ENCODE measurements at places on chromosomes 2 and 18.

- DNase-seq = no peak
Observed at GRCh38 chr2:100140582-100140981, 1.8 kb downstream of the AFF3 start.

GRCh38 chr2:205706769-205707381, 24.6 kb downstream of the NRP2 start:
- no peak for DNase-seq

DNA sequence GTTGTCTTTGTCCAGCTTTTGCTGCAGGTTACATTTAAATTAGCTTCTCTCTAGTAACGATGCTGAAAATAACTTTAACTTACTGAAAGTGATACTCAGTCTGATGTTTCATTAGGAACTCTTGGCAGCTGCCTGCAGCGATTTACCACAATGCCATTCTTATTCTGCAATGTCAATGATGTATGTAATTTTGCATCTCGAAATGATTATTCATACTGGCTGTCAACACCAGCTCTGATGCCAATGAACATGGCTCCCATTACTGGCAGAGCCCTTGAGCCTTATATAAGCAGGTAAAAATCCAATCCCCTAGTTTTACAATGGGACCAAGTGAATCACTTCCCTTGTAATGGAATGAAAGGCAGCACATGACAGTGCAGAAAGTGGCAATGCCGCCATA, 16.3 kb upstream of the MFF start:
- DNase-seq = no peak

GRCh38 chr2:188897096-188897495, 77.1 kb upstream of the COL3A1 start:
- DNase-seq = no peak

- DNase-seq = peak; percentile 55
Observed at GRCh38 chr2:39119732-39120520, 925 bp downstream of the SOS1 start.

GRCh38 chr18:24181806-24182205, 42.9 kb downstream of the CABYR start:
- no peak for DNase-seq

DNA sequence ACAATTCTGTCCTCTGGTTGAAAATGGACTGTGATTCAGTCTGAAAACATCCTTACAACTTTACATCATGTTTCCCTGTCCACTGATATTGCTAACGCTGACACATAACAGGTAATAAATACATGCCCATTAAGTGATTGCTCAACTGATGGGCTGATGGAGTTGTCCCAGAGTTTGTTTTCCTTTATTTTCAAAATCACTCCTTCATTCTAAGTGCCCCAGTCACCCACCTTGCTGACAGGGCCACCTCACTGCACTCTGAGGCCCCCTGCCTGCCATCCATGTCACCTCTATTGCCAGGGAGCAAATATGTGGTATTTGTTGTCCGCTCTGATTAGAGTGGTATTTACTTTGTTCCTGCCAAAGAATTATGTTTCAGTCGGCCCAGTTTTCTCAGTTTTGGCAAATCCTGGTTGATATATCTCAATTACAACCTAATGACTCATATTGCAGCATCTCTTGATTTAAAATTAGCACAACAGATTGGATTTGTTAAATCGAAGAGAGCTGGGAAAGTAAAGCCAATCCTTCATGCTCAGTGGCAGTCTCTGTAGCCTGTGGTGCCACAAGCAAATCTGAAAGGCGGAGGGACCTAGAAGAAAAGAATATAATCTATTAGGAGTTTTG, 105.1 kb downstream of the RDH14 start:
- DNase-seq = no peak

DNA sequence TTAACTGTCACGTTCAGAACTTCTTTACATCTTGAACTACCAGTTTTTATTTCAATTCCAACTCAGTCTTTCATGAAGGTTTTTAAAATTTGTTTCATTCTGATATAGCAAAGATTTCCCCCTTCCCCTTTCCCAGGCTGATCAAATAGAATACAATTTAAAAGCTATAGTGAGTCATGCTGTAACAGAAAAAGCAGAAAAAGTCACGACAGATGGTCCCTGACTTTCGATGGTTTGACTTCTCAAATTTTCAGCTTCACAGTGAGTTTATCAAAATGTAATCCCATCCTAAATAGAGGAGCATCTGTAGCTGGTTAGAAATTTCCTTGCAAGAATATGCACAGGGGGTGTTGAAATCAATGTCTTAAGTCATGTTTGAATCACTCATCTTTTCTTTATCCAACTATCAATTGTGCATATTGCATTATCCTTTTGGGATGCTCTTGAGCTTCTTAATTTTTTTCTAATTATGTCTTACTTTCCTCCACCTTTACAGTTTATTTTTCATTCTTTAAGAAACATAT, 500.3 kb downstream of the LRP1B start:
- DNase-seq = no peak

DNA sequence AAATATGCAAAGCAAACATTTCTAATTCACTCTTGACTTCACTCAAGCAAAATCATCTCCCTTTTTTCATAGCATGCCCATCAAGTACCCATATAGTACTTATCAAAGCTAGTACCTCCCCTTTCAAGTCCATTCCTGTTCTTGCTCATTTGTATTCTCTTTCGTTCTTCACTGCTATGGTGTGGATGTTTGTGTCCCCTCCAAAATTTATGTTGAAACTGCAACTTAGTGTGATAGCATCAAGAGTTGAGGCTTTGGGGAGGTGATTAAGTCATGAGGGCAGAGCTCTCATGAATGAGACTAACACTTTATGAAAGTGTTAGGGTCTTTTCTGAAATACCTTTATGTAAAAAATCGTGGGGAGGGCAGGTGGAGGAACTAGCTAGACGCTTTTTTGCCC, 52.9 kb downstream of the RNU4ATAC start:
- DNase-seq = no peak

DNA sequence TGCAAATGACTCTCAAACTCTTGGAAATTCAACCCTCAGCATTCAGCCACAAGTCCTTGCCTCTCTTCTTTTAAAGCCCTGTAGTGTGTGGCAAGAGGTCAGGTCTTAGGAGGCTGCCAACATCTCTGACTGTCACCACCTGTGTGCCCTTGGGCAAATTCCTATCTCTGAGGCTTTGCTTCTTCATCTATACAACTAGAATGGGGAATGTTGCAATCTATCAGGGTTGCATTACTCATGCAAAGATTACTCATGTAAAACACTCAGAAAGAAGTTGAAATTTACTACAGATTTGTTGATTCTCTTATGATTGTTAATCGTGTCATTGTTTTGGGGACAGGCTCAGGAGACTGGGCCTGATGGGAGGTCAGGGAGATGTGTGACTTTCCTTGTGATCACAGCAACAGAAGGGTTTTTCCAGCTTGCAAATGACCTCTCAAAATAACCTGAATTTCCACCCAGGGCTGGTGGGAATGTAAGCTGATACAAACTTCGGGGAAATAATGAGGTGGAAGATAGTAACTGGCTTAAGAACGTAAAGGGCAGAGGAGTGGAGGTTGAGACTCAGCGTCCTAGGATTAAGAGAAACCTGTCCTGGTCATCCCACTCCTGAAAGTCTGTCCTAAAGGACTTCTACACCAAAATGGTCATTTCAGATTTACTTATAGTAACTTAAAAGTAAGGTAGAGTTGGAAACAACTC, 32.1 kb upstream of the SIGLEC15 start:
- no peak for DNase-seq

DNA sequence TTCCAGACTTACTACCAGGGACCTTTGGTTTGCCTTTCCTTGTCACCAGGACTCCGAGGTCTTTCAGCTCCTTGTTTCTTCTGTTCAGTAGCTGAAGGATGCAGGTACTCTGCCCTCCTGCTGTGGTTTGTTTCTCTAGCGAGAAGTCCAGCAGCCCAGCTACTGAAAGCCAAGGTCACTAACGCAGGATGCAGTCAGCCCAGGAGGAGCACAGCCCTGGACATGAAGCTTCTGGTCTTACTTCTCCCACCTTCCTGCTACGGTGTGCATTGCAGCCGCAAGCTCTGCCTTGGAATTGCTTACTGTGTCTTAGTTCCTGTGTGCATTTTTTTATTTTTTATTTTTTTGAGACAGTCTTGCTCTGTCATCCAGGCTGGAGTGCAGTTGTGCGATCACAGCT, 62.4 kb downstream of the DGKD start:
- no peak for DNase-seq

GRCh38 chr2:96847586-96847985, 3.8 kb upstream of the ANKRD23 start:
- DNase-seq = no peak

DNA sequence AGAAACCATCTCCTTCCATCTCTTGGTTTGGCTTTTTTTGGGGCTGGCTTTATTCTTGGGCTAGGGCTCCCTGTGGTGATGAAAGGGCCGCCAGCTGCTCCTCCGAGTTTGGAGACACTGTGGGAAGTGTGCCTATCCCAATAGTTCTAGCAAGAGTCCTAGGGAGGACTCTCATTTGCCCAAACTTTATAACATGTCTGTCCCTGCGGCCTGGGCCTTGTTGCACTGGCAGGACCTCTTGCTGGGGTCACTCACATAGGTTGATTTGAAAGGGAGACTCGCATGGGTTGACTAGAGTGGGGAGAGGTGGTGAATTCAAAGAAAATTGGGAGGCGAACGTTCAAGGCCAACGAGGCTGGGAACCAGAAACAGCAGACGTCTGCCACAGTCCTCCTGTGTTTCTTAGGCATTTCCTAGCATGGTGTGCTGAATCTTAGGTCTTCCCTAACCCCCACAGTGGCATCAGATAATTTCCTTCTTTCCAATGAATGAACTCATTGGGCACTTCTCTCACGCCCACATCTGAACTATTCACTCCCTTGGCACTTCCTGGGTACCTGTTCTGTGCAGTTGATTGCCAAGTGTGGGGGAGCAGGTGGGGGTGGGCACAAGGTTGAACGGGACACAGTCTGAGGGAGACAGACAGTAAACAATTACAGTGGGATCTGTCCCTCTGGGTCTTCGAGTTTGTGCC, 26.8 kb downstream of the NIFK start:
- DNase-seq = no peak

DNA sequence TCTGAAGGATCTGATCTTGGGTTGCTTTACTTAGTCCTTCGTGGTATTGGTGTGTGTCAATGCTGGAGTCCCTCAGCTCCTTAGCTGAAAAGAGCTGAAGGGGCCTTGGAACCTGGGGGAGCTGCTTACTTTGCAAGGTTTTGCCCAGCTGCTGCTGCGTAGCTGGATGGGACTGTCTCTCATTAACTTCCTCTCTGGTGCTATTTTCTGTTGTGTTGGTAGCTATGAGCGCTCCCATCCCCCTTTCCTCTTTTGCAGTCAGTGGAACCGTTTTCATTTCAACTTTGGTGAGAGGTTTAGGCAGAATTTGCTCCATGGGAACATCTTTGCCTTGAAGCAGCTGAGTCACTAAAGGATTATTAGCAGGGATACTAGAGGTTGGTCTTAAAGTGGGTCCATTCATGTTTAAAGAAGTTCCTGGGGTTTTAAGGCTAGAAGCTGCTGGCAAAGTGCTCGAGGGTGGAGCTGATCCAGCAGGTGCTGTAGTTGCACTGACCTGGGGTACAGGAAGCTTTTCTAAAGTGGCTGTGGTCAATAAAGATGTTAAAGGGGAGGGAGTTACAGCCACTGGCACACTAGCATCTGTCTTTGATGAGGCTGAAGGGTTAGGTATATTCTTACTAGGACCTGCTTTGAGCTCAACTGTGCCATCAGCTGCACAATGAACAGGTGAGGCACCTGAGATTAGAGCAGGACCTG, 69.9 kb upstream of the DTNB start:
- no peak for DNase-seq

DNA sequence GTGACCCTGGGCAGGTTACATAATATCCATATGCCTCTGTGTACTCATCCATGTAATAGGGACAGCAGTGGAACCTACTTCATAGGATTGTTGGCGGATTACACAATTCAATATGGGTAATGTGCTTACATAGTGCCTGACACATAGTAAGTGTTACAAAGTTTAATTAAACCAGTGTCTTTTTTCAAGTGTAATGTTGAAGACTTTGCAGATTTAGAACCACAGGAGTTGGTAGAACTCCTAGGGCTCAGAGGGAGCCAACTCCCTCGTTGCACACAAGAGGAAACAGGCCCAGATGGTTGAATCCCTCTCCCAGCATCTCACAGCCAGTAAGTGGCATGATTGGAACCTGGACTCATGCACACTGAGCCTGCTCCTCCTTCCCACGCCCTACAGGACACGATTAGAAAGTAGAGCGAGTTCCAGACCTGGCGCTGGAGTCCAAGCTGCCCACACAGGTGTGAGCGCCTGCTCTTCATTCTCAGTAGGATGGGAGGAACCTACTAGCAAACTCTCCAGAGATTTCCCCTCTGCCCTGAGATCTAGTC, 97.8 kb downstream of the VSNL1 start:
- DNase-seq = no peak

- DNase-seq = no peak
Observed at GRCh38 chr2:47719099-47719498, 63.8 kb upstream of the MSH6 start.

GRCh38 chr2:216372761-216373291, 543 bp upstream of the MARCHF4 start:
- peak; percentile 35 for DNase-seq

DNA sequence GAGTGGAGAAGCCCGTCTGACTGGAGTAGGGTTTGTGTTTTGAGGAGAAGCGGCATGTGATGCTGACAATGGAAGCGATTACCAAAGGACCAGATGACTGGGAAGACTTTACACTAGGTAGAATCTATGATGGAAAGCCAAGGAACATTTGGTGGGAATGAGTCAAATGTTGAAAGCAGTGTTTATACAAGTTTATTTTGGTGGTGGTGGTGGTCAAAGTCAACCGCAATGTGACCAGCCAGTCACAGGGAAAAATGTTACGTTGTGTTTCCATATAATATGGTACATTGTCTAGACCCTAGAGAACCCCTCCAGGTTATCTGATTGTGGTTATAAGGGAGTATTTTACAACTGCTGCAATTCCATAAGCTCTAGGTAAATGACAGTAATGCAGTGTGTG, 216.8 kb downstream of the PID1 start:
- no peak for DNase-seq

DNA sequence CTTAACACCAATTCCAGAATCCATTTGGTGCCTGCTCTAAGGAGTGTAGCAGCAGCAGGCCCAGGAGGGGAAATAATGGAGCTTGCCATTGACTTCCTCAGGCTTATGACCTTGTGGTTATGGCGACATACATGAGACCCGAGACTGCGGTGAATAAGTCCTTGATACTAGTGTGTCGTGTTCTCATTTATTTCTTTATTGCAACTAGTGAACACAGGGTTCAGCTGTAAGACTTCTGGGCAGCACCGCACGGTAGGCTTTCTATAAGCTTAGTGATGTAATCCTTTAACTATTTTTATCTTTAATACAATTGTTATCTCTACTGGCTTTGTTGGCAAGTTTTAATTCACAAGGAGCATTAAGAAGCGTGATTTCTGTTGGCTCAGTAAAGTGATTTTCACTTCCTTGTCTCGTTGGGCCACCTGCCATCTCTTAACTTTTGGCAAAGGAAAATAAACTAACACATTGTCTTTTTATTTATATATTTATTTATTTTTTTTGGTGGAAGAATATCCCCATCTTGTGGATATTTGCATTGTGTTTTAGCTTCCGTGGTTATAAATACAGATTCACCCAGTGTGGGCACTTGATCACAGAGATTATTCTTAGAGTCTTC, 139.8 kb downstream of the LTBP1 start:
- DNase-seq = no peak

- DNase-seq = no peak
Observed at GRCh38 chr2:237875256-237876060, 16.0 kb downstream of the RAMP1 start.

GRCh38 chr2:43097644-43098408, 128.6 kb downstream of the ZFP36L2 start:
- no peak for DNase-seq

GRCh38 chr2:209473930-209474419, 50.1 kb downstream of the MAP2 start:
- no peak for DNase-seq

GRCh38 chr2:84022810-84023431, 436.2 kb downstream of the SUCLG1 start:
- DNase-seq = no peak

Measured in head of caudate nucleus (tissue), 42 donors.